ENCODE measurements at places on chromosomes 1 and 21.

DNA sequence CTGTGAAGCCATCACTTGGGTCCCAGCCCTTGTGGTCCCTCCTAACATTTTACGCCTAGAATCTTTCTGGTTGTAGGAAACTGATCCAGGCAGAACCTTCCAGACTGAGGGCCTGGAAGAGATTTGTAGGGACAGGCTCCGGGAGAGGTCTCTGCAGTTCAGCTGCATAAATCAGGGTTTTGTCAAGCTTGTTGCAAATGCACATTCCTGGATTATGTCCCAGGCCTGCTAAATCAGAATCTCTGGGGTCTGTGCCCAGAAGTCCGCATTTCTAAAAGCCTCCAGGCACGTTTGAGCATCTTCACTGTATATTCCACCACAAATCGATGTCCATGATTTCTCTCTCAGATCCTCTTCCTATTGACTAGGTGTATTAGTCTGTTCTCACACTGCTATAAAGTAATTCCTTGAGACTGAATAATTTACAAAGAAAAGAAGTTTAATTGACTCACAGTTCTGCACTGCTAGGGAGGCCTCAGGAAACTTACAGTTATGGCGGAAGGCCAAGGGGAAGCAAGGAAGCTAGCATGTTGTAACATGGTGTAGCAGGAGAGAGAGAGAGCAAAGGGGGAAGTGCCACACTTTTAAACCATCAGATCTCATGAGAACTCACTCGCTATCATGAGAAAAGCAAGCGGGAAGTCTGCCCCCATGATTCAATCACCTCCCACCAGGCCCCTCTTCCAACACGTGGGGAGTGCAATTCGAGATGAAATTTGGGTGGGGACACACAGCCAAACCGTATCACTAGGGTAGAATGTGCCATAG lies 1.2 kb upstream of the FHAD1 start:
- no peak for DNase-seq

- DNase-seq, result no peak
Observed at GRCh38 chr21:23534850-23535249, 2072.4 kb downstream of the MRPL39 start.

DNA sequence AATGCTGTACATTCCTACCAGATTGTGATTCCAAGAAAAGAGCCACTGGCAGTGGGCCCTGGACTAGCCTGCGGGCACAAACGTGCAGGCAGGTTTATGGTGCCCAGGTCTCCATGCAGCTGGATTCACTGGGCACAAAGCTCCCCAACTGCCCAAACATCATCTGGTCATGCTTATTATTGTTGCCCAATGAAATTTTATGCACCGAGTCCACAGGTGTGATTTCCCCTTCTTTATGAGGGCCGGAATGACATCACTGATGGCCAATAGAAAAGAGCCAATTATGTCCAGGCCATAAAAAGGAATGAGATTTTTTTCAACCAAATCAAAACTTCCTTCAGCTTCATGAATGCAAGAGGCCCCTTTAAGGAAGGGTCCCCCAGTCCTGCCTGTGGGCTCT lies 66.2 kb downstream of the ERI3 start:
- DNase-seq, result no peak

DNA sequence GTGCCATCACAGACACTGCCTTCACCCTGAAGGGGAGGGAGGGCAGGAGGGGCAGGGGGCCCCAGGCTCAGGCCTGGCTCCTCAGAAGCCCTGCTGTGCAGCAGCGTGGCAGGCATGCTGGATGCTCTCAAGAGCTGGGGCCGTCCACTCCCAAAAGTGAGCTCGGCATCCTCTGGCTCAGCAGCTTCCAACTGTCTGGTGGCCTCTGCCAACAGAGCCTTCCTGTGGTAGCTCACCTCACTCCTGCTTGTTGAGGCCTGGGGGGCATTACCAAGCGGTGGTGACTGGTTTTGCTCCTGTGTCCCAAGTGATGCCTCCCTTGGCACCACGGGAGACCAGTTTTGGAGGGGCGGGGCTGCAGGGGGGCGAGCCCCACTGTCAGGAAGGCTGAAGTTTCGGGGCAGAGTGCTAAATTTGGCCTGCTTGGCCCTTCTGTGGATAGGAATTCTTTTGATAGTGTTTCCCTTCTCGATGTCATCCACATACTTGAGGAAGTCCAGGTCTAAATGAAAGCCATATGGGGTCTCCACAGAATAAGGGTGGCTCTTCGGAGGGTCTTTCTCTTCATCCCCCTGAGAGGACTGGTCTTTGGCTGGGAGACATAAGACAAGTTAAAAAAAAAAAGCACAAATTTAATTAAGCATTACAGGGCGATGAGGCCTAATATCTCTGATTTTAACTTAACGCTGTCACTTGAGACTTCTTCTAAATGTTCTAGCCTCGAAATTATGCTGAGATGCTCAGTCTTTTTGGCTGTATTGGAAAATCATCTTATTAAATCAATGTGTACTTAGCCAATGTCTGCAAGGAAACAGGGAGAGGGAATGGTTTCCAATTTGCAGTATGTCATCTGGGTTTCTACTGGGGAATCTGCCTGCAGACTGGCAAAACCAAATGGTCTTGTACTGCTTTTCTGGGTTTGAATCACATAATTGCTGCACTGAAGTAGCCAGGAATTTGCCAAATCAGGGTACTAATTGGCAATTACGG lies 44.4 kb downstream of the KANK4 start:
- DNase-seq, result no peak

DNA sequence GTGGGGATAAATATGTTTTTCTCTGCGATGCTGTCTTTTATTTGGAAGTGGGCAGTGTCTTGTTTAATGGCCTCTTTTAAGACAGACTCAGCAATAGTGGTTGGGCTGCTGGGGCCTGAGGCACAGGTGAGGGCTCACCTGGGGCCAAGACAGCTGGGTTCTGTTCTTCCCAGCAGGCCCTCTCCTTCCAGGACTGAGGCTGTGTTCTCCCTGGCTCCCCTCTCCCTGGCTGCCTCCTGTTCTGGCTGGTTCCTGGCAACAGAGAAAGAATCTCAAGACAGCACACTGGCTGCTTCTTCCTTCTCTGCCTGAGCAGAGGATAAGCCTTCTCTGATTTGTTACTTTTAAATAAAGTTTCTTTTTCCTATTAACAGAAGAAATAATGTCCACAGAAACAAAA lies 7.4 kb upstream of the GRHL3 start:
- no peak for DNase-seq

- DNase-seq, result no peak
Observed at GRCh38 chr21:44773291-44773932, 28.2 kb downstream of the UBE2G2 start.

- no peak for DNase-seq
Observed at GRCh38 chr1:153805886-153806719, 30.9 kb downstream of the SLC27A3 start.

- DNase-seq, result no peak
Observed at GRCh38 chr1:163013826-163014600, 55.1 kb upstream of the RGS4 start.

GRCh38 chr1:147504801-147505311 lies 36.4 kb upstream of the BCL9 start:
- no peak for DNase-seq

DNA sequence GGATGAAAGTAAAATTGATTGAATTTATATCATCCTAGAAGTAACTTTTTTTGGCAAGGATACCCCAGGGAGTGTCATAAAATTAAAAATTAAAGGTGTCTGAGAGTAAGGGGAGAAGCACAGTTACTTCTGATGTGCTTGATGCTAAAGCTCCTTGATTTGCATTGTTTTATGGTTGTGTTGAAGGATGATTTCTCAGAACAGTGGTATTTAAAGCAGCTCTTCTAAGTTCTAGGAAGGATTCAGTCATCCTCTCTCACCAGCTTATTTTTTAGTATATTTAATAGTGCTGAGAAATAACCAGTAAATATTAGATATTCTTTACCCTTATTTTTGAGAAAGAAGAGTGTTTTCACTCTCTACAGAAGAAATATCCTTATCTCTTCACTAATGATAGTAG lies 93.0 kb downstream of the FGGY start:
- no peak for DNase-seq

GRCh38 chr1:36446271-36446670 lies 4.0 kb downstream of the OSCP1 start:
- DNase-seq, result peak; percentile 58

DNA sequence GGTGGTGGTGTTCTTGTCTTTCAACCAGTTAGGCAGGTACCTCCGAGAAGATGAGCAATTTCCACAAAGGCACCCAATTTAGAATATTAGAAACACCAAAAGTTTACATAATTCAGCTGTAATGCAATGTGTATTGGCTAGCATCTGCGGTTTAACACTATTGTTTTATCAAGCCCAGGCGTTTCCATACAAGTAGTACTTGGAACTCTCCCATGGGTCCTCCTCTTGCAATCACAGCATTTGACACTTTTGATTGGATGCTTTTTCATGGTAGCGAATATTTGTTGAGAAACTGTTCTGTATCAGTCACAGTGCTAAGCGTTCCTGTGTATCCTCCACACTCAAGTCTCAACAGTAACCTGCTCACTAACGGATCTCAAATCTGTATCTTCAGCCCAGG lies 20.1 kb upstream of the MAP1LC3C start:
- DNase-seq, result no peak

DNA sequence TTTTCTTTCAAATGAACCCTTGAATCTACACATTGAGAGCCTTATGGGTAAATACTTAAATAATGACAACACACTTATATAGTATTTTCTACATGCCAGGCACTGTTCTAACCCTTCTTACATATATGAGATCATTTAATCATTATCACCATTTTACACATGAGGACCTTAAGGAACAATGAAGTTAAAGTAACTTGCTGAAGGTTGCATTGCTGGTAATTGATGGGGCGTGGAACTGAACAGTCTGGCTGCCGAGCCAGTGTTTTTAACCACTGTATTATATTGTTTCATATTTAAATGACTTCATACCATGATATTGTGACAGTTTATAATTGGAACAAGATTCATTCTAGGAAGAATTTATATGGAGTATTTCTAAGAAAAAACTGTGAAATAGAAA lies 111.9 kb upstream of the TENT5C start:
- no peak for DNase-seq

GRCh38 chr21:44520326-44521300 lies 19.4 kb downstream of the KRTAP10-1 start:
- no peak for DNase-seq

- DNase-seq, result no peak
Observed at GRCh38 chr1:190168893-190169280, 308.8 kb downstream of the BRINP3 start.

- no peak for DNase-seq
Observed at GRCh38 chr1:212944229-212944901, 6.0 kb upstream of the VASH2 start.

GRCh38 chr1:55669293-55669692 lies 454.1 kb upstream of the USP24 start:
- no peak for DNase-seq

DNA sequence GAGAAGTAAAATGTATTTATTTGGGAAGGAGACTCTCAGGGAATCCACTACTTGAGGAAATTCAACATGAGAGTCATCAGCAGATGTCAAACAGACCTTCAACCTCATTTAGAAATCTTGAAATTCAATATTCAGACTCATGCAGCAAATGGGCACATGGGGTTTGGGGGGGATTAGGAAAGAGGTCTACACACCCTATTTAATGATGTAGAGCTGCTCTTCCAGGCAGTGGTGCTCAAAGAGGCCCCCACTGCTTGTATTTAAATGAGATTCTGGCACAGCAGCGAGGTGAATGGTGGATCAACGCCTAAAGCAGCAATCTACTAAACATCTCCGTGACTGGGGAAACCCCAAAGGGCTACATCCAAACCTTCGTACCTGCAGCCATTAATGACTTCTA lies 213.2 kb upstream of the C8B start:
- DNase-seq, result no peak

- DNase-seq, result peak; percentile 95
Observed at GRCh38 chr1:2300851-2301606, 72.9 kb downstream of the SKI start.

GRCh38 chr1:99139876-99140275 lies 124.4 kb upstream of the PLPPR4 start:
- DNase-seq, result no peak

DNA sequence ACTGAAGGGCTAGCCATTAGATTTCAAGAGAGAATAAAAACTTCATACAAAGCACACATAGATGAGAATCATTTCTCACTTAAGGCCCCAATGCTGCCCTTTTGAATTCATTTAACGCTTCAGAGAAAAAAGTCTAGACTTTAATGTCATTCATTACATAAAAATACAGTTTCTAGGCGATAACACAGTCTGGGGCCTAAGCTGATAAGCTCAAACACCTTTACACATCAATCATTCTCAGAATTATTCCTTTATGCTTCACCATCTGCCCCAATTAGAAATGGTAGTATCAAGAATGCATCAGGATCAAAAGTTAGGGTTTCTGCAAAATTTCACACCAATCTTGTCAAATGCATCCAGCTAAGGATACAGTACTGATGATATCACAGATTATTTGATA lies 100.1 kb upstream of the HP1BP3 start:
- no peak for DNase-seq

GRCh38 chr1:223216074-223216473 lies 73.0 kb upstream of the TLR5 start:
- no peak for DNase-seq

- no peak for DNase-seq
Observed at GRCh38 chr1:36136535-36136934, 11.5 kb upstream of the COL8A2 start.

DNA sequence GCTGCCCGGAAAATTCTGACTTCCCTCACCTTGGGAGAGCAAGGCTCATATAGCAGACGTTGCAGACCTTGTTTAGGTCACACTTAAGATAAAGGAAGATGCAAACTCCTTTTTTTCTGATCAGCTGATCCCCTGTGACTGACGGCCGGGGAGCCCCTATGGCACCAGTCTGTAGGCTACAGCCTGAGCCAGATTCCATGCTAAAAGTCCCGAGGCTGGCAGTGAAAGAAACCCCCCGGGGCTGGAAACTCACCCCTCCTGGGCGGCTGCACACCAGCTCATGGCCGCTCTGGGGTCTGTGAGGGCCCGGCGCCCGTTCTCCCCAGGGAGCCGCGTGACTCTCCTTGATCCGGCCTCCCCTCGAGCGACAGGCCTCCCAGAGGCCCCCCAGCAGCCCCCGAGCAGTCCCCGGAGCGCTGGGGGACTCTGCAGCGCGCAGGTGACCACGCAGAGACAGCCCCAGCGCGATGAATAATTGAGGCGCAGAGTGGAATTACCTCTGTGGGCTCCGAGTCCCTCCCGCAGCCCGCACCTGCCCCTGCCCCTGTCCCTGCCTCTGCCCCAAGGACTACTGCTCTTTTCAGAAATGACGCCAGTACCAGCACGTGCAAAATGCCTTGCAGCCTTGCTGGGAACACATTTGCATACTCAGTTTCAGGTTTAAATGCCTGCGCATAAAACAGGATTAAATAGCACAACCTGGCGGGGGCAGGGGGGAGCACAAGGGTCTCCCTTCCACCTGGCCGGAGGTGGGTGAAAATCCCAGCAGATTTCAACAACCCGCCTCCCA lies 62.6 kb upstream of the CLDN14 start:
- DNase-seq, result peak; percentile 23

- DNase-seq, result no peak
Observed at GRCh38 chr21:29477347-29477746, 178.6 kb downstream of the BACH1 start.

DNA sequence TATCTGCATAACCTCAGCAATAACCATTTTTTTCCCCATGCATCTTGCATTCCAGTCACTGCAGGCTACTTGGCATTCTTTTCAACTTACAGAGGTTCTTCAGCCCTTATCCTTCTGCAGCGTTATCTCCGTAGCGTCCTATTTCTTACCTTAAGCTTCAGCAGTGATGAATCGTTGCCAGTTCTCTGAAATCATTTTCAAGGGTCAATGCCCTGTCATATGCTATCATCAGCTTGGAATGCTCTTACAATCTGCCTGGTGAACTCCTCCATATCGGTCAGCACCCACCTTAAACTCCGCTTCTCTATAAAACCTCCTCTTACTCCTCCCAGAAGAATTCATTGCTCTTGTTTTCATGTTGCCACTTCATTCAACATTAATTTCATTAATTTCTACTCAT lies 105.1 kb upstream of the DPH5 start:
- DNase-seq, result no peak

Measured in activated CD4-positive, alpha-beta T cell treated with anti-CD3 and anti-CD28 coated beads, Interleukin-10, Interleukin-2, amounts not matched to agents 100 ng/mL and 50 ng/mL, durations not matched to agents 16 hours and 8 hours (primary cell).